ENCODE measurements at places on chromosomes 5 and 9.

GRCh38 chr5:10853154-10853553 lies 92.1 kb upstream of the DAP start:
- DNase-seq: no peak

DNA sequence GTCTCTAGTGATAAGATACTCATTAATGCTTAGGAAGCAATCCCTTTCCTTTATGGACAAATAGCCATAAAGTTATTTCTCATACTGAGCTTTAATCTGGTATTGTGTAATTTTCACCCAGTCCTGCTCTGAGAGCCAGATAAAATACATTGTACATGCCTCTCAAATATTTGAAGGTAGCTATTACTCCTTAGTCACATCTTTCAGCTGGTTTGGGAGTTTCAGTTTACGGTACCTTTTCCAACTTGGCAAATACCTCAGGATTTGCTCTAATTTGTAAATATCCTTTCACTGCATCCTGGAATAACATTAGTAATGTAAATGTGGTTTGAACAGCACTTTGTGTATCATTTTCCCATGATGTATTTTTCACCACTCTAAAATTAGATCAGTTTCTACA lies 47.4 kb downstream of the ABHD17B start:
- no peak for DNase-seq

DNA sequence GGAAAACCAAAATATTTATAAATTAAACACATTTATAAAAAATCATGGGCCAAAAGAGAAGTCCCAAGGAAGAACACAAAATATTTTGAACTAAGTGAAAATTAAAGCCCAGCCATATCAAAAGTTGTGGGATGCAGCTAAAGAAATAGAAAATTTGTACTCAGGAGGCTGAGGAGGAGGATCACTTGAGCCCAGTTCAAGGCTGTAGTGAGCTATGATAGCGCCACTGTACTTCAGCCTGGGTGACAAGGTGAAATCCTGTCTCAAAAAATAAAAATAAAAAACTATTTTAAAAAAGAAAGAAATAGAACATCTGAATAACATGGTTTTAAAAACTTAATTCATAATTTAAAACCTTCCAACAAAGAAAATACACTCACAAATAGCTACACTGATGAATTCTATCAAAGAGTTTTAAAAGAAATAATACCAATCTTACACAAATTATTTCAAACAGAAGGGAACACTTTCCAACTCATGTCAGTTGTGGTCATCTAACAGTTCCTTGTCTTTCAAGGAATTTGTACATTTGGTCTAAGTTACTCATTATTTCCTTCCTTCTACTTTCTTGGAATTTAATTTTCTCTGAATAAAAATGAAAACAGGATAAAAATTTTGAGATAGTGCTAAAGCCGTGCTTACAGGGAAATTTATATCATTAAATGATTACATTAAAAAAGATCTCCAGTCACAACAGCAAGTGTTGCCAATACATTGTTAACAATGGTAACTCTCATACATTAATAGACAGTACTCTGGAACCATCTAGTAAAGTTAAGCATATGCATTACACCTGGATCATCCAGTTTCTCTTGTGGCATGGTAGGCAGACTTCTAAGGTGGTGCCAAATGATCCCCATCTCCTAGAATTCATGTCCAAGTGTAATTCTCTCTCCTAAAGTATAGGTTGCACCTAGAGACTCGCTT lies 17.8 kb downstream of the PTBP3 start:
- DNase-seq: no peak

DNA sequence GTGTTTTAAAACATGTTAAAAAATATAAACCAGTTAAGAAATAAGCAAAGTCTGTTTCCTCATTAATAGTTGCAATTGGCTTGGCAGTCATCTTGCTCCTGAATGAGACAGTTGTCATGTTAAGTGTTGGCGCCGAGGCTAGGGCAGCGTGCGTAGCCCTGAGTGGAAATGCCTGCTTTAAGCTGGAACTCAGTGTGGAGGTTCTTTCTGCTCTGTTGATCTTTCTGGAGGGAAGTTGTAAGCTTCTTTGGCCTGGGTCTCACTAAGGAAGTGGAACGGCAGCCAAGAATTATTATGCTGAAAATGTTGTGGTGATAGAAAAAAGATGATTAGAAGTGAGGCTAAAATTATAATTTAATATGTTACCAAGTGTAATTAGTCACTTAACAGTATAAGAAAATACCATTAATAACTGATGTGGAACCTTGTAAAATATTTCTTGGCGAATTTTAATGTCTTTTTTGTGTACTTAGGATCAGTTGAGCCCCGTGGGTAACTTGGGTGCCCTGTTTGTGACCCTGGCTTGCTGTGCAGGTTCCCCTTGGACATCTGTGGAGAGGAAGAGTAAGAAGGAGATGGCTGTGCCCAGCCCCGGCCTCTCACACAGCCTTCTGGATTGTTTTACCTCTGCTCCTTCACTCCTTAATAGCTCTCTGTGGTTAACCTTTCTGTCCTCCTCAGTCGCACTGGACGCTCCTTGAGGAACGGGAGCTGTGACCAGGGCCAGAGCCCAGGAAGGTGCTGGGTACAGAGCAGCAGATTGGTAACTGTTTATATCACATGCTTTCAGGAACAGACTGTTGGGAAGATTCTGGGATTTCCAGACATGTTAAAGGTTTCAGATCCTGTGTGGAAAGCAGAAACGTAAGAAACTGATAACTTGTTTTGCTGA lies 31.0 kb downstream of the PCBD2 start:
- no peak for DNase-seq

- no peak for DNase-seq
Measured at GRCh38 chr5:176888865-176889165, 10.3 kb downstream of the HK3 start.

DNA sequence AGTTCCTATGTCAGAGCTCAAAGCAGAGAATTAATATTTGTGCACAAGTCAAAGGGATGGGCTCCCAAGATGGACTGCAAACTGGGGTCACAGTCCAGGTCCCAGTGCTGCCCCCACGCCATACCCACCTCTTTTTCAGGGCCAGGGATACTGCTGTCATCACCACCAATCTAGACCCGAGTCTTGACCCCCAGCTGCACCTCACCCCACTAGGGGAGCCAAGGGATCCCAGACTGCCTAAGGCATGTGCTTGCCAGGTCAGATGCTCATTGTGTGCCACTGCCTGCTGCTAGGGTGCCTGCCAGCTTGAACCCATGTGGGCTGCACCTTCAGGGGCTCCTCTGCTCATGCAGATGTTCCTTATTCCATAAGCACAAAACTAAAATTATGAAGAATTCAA lies 215.6 kb upstream of the NREP start:
- no peak for DNase-seq

- DNase-seq: no peak
Measured at GRCh38 chr9:84701801-84702200, 32.3 kb downstream of the NTRK2 start.

DNA sequence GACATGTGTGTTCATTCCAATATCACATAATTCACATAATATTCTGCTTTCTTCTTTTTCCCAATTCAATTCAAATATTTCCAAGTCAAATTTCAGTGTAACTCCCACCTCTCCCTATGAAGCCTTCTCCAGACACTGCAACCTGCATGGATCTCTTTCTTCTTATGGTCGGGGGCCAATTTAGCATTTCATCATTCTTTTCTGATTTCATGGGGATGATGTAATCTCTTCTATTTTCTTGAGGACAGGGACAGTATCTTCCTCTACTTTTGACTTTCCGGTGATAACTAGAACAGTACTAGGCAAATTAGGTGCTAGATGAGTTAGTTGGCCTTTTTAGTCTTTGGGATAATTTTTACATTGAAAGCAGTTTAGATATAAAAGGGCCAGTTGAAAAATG lies 92.7 kb downstream of the CARTPT start:
- no peak for DNase-seq

DNA sequence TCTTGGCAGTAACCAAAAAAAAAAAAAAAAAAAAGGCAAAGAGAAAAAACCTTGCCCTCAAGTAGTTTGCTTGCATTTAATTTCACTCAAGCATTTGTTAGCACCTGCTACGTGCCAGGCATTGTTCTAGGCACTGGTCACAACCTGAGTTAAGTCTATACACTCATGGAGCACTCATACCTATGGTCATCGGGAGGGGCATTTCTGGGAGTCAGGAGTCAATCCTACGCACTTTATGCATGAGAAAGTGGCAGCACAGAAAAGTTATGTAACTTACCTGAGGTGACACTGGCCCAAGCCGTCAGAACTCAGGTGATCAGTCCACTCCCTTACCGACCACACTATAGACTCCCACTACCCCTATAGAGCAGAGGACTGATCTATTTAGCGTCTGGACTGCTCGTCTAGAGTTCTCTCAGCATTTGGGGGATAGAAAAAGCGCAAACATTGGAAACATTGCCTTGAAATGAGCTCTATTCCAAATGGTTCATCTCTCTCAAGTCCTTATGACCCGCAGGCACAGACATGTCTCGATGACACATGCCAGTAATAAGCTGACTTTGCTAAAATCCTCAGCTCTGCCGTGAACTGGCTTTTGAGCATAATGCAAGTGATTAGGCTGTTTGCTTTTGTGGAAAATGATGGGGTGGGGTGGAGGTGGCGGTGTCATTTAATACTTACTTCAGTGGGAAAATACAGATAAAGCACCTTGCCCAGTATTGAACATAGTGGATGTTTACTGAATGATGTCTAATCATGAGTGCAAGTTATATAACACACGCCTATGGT lies 160.2 kb downstream of the ARHGEF28 start:
- DNase-seq: no peak
